ENCODE measurements at places on chromosomes 4 and X.

- DNase-seq, result no peak
Observed at GRCh38 chrX:80817002-80817401, 7.3 kb upstream of the BRWD3 start.

GRCh38 chr4:95889662-95890061, 49.8 kb downstream of the PDHA2 start:
- DNase-seq, result no peak

DNA sequence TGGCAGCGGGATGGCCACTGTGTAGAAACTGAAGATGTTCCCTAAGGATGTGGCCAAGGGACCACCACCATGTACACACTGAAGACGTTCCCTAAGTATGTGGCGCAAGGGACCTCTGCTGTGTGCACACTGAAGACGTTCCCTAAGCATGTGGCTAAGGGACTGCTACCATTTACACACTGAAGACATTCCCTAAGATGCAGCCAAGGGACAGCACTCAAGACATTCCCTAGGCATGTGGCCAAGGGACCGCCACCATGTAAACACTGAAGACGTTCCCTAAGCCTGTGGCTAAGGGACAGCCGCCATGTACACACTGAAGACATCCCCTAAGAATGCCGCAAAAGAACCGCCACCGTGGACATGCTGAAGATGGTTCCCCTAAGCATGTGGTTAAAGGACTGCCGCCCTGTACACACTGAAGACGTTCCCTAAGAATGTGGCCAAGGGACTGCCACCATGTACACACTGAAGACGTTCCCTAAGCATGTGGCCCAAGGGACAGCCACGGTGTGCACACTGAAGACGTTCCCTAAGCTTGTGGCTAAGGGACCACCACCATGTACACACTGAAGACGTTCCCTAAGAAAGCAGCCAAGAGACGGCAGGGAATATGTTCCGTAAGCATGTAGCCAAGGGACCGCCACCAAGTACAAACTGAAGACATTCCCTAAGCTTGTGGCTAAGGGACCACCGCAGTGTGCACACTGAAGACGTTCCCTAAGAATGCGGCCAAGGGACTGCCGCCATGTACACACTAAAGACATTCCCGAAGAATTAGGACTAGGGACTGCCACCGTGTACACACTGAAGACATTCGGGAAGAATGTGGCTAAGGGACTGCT, 43.3 kb downstream of the DHRSX start:
- DNase-seq, result no peak

GRCh38 chr4:166594326-166594946, 639.9 kb downstream of the SPOCK3 start:
- DNase-seq, result no peak

GRCh38 chrX:40064055-40064597, 33.6 kb downstream of the BCOR start:
- no peak for DNase-seq

DNA sequence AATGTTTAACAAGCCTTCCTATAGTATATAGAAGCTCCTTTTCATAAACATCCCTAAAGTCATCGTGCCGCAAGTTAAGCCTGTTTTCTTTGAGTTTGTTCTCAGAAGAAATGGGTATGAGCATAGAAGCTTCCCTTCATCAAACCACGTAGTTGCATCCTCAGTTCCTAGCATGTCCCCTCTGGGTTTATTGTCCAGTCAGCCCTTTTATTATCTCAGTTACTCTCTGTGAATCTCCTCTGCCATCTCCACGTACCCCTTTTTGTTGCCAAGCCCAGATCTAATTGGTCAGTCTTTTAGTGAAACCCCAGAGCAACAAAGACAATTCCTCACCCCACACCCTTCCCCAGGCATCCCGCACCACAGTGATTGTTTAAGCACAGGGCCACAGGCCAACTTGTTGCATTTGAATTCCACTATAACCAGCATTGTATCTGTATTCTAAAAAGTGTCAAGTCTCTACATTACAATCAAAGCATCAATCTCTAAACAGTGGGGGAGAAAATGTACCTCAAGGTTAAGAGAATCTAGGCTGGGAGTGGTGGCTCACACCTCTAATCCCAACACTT, 12.4 kb upstream of the TRIM2 start:
- DNase-seq, result no peak

DNA sequence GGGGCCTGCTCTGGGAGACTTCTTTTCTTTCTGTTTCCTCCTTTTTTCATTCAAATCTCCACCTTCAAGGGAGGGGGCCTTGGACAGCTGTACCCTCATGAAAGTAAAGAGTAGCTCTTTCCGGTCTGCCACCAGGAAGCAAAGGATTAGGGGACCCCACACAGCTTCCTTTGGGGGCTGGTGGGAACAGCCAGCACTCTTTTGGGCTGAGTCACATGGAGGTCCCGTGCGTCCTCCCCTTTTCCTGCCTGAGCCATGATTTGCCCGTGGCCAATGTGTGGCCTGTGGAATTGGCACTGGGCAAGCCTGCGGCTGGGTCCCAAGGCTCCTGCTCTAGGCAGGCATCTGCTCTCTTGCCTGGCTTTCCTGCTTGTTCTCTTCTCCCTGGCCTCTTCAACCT, 65.5 kb downstream of the FHDC1 start:
- DNase-seq, result no peak

- no peak for DNase-seq
Observed at GRCh38 chr4:10889819-10890218, 205.3 kb upstream of the CLNK start.

- no peak for DNase-seq
Observed at GRCh38 chr4:156770140-156770539, 201.5 kb downstream of the PDGFC start.

- DNase-seq, result no peak
Observed at GRCh38 chr4:42234817-42235216, 82.4 kb upstream of the BEND4 start.

GRCh38 chrX:12378253-12378652, 240.0 kb downstream of the FRMPD4 start:
- DNase-seq, result no peak

- no peak for DNase-seq
Observed at GRCh38 chr4:77040854-77041725, 34.7 kb downstream of the CCNI start.

- no peak for DNase-seq
Observed at GRCh38 chr4:184447664-184448063, 26.7 kb downstream of the IRF2 start.

GRCh38 chrX:11725631-11726442, 32.2 kb upstream of the MSL3 start:
- no peak for DNase-seq

GRCh38 chr4:39613093-39613656, 25.5 kb downstream of the SMIM14 start:
- DNase-seq, result no peak

GRCh38 chr4:1012034-1012739, 761 bp downstream of the FGFRL1 start:
- DNase-seq, result no peak

DNA sequence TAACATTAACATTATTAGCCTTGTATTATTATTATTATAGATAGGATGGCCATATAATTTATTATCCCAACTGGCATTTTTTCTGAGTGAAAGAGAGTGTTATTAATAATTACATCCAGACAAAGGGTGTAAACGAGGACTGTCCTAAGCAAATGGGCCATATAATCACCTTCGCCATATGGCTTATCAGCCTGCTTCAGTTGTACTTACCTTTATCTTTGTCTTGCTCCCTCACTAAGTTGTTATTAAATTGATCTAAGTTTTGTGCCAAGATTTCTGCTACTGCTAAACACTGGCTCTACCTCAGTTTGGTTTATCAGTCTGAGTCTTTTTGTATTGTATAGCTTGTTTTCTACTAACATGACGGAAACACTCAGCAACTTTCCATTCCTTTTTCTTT, 76.9 kb downstream of the STIM2 start:
- no peak for DNase-seq

- DNase-seq, result no peak
Observed at GRCh38 chr4:139018501-139018900, 2.9 kb downstream of the NOCT start.

DNA sequence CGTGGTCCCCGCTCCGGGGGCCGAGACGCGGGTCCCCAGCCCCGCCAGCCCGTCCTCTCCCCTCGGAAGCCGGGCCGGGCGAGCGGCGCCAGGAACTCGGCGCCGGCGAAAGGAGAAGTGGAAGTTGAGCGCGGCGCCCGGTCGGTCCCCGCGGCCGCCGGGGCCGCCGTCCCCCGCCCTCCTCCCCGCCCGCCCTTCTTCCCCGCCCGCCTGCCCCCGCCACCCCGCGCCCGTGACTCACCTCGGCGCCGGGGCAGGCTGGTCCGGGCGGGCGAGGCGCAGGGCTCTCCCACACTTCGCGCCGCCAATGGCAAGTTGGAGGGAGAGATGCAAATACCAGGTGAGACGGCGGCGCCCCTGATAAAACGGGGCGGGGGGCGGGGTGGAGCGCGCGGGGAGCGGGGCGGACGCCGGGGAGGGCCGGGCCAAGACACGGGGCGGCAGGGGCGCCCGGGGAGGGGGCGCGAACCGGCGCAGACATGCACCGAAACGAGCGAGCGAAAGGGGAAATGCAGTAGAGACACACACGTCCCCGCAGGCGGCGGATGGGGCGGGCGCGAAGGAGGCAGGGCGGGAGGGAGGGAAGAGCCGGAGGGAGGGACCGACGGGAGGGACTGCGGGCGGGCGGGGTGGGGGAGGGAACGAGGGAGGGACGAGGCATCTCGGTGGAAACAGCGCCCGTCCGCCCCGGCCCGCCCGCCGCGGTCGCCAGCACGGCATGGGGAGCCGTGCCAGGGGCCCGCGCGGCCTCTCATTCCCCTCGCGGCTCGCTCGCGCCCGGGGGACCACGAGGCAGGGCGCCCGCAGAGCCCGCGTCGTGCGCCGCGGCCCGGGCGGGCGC, at the start of gene ELF4:
TSS of gene ELF4 (minus strand) at position 119 of the 841 bp plus-strand sequence. CDS start 29,167 bp downstream, outside the sequence.
- no peak for DNase-seq

- DNase-seq, result no peak
Observed at GRCh38 chrX:9390121-9390520, 74.7 kb upstream of the TBL1X start.

- no peak for DNase-seq
Observed at GRCh38 chrX:76148753-76149152, 24.1 kb upstream of the PBDC1 start.

DNA sequence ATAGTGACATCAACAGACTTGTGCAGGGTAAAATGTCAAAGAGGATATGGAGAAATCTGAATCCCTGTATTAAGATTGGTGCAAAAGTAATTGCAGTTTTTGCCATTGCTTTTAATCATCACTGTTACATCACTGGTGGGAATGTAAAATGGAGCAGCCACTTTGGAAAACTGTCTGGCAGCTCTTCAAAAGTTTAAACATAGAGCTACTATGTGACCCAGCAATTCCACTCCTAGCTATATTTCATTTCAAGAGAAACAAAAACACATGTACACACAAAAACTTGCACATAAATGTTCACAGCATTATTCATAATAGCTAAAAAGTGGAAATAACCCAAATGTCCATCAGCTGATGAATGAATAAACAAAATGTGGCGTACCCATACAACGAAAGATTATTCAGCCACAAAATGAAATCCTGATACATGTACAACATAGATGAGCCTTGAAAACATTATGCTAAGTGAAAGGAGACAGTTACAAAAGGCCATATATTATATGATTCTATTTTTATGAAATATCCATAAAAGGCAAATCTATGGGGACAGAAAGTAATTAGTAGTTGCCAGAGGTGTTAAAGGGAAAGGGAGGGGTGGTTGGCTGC, 106.4 kb downstream of the AMELX start:
- no peak for DNase-seq

DNA sequence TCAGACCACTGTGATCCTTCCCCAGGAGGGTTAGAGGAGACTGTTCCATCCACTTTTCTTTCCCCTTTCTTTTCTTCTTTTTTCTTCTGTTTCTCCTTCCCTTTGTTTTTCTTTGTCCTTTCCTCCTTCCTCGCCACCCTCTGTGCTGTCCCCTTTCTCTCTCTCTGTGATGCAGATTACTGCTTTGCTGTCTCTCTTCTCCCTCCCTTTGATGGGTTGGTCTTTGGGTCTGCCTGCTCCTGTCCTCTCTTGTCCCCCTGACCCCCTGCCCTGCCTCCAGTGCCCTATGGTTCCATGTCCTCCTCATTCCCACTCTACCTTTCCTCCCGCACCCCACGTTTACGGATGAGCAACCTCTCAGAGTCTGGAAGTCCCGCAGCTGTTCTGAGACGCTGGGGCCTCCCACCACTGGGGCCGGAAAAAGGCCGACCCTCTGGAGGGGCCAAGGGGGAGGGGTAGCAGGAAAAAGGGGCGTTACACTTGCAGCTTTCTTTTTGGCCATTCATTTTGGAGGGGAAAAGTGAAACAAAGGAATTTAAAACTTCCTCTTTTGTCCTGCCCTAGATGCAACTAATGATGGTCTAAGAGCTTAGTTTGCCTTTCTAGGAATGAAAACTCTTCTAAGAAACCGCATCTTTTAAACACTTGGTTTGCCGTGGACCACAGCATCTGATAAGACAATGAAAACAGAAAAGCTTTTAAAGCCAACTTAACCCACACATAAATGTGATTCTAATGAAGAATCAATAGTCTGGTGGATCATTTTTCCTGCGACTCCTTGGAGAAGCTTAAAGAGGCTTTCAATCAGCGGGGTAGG, 24.5 kb upstream of the TSR2 start:
- no peak for DNase-seq

GRCh38 chr4:101357751-101358150, 10.4 kb upstream of the PPP3CA start:
- no peak for DNase-seq

DNA sequence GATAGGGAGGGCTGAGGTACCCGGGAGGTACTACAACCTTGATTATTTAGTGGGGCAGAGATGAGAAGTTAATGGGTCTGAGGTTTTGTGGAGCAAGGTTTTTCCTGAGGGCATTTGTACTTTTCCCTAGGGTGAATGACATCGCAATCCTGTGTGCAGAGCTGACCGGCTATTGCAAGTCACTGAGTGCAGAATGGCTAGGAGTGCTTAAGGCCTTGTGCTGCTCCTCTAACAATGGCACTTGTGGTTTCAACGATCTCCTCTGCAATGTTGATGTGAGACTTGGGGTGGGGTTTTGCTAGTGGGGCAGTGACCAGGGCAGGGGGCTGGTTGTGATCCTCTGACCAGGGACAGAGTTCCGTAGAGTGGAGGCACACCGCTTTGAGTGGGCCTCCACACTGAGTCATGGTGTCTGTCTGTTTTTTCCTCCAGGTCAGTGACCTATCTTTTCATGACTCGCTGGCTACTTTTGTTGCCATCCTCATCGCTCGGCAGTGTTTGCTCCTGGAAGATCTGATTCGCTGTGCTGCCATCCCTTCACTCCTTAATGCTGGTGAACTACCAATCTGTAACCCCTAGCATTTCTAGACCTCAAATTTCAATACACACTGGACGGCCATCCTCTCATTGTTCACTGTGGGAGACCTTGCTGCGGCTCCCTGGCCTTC, 9.9 kb downstream of the MED12 start:
- DNase-seq, result no peak

DNA sequence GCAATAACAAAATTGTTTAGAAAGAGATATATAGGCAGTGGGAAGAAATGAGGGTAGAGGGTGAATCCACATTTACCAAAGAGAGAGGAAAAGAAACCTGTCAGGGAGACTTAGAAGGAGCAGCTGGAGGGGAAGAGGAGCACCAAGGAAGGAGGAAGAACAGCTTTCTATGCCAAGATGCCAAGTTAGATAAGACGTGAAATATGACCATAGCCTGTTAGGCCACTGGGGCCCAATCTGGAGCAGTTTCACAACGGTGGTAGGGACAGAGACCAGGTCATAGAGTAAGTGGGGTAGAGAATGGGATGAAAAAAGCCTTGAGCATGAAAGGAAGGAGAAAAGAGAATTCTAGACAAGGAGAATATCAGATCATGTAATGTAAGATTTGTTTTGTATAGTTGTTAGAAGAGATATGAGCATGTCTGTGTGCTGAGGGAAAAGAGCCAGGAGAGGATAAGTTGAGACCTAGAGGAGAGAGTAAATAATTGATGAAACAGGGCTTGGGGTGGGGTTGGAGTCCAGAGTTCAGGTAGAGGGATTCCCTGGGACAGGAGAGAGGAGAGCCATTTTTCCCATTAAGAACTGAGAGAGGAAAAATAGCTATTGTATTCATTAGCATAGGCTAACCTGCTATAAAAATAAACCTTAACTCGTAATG, 4.4 kb upstream of the SOWAHB start:
- DNase-seq, result no peak

Data from activated T-helper 1 cell treated with anti-CD3 and anti-CD28 coated beads, Interleukin-2, amount 50 U/mL, for 16 hours (primary cell).